Breast epithelium (tissue), 4 donors: ENCODE measurements at places on chromosomes 4 and X. TPM values are rescaled to one million over a fixed set of nuclear protein-coding genes. Genes with fewer than 3 reads are reported as not detected.

Gene LNX1
- total RNA-seq, result 19.7 TPM

DNA sequence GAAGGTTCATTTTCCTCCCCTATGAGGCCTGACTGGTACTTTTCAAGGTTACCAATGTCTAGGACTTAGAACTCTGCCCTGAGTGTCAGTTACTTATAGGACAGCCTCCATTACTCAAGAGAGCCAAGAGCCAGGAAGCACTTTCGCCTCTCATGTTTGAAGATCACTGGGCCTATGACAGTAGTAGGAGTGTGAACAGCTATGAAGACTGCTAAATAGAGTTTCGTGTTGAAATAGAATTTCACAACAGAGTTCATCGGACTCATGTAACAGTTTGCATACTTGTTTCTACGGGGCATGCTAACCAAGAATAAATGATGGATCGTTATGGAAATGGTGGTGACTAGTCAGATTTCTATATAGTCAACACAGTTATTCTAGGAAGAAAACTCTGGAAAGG is 97.8 kb upstream of the GPC4 start:
- no peaks in the 10 kb centered on the region for H3K4me1 ChIP-seq
- H3K4me3 ChIP-seq, result no peak overlapping the region
- H3K27ac ChIP-seq, result no peak overlapping the region
- H3K27me3 ChIP-seq, result no peaks in the 10 kb centered on the region
- H3K36me3 ChIP-seq, result no peaks in the 10 kb centered on the region

Gene PHEX
- 5.6 TPM for total RNA-seq

DNA sequence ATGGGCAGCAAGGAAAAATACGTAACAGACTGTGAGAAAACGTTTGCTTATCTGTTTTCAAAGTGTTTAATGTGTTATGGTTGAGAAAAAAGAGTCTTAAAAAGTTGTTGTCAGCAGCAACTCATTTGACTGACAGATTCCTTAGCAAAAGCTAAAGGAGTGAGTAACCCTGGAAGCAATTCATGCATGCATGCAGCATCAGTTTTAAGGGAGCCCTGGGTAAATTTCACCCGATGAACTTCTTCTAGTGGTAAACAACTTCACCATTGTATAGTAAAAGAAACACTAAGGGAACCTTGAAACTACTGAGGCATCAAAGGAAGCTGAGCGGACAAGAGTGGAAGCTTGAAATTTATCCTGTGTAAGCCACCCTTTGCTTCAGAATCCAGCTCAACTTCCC is 583.2 kb upstream of the INTU start:
- H3K36me3 ChIP-seq, result no peaks in the 10 kb centered on the region
- H3K4me1 ChIP-seq, result no peaks in the 10 kb centered on the region
- H3K27me3 ChIP-seq, result no peaks in the 10 kb centered on the region
- H3K27ac ChIP-seq, result no peak overlapping the region

GRCh38 chr4:124386163-124386562 is 326.4 kb downstream of the ANKRD50 start:
- no peak for DNase-seq
- no peak overlapping the region for H3K4me3 ChIP-seq
- H3K36me3 ChIP-seq, result no peaks in the 10 kb centered on the region
- H3K4me1 ChIP-seq, result no peaks in the 10 kb centered on the region
- H3K27ac ChIP-seq, result no peak overlapping the region

GRCh38 chrX:148507418-148507817 is 7.0 kb downstream of the AFF2 start:
- no peak for DNase-seq
- no peaks in the 10 kb centered on the region for H3K36me3 ChIP-seq
- no peak overlapping the region for H3K27ac ChIP-seq
- H3K4me3 ChIP-seq, result no peak overlapping the region

Gene PRSS12
- 2.2 TPM for total RNA-seq

Gene FGG
- total RNA-seq, result 3.3 TPM

DNA sequence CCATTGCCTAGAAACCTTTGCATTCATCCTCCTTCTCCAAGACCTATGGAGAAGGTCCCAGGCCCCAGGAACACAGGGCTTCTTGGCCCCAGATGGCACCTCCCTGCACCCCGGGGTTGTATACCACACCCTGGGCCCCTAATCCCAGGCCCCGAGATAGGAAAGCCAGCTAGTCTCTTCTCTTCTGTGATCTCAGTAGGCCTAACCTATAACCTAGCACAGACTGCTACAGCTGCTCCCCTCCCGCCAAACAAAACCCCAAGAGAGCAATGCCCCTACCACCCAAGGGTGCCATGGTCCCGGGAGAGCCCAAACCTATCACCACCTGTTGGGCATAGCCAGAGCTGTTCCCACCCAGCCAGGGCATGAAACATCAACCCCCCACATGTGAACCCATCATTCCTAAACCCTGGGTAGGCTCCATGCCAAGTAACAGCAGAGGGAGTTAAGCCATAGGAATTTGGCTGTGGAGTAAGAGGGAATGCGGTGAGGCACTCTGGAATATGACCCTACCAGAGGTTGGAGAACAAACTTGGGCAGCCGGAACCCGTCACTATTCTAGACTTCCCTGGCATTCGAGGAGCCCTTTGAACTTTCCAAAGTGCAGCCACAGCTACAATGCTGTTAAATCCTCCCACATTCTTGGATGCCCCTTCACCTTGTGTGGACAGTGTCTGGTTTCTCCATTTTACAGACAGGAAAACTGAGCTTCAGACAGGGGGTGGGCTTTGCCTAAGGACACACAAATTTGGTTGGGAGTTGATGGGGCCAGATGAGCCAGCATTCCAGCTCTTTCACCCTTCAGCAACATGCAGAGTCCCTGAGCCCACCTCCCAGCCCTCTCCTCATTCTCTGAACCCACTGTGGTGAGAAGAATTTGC is 10.9 kb upstream of the SASH3 start:
- no peak for DNase-seq
- no peak overlapping the region for H3K27ac ChIP-seq
- no peak overlapping the region for H3K4me3 ChIP-seq
- H3K4me1 ChIP-seq, result no peaks in the 10 kb centered on the region
- H3K36me3 ChIP-seq, result no peaks in the 10 kb centered on the region

DNA sequence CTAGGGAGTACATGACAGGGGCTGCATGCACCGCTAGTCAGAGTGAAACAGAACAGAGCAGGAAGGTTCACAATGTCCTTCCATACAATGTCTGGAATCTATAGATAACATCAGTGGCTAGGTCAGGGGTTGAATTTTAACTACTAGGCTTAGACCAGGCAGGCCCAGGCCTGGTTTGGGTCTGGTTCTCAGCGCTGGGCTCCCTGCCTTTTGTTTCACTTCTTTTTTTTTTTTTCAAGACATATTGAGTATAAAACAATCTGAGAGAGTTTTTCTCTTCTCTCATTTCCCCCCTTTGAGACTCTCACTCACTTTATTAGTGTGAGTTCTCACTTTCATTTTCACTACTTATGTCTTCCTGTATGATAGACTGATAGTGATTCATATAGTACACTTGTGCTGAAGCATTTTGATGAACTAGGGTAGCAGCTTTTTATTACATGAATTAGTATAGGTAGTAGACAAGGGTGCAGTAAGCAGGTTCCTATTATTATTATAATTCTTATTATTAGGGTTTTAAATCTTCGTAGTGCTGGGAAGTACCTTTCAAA is 120.0 kb upstream of the ZDHHC15 start:
- no peak overlapping the region for H3K27ac ChIP-seq
- no peaks in the 10 kb centered on the region for H3K27me3 ChIP-seq
- no peaks in the 10 kb centered on the region for H3K4me1 ChIP-seq
- no peaks in the 10 kb centered on the region for H3K36me3 ChIP-seq
- H3K4me3 ChIP-seq, result no peak overlapping the region

Gene MGST2
- 29.1 TPM for total RNA-seq

DNA sequence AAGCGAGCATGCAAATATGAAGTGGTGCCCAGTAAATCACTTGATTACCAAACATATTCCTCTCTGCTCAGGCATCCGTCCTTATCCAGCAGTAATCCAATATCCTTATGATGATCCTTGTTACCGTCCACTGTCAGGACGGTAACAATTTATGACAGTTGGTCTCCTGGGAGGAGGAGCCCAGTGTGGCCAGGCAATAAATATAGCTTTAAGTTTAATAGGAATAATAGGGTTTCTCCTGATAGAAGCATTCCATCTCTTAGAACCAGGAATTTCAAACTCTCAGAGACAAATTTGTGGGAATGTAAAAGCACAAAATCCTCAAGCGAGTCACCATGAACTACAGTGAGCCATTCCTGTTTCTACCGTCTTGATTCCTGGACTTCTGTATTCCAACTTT is 171.2 kb upstream of the IL15 start:
- DNase-seq, result no peak
- no peaks in the 10 kb centered on the region for H3K27me3 ChIP-seq
- H3K36me3 ChIP-seq, result no peaks in the 10 kb centered on the region

GRCh38 chrX:12378253-12378652 is 240.0 kb downstream of the FRMPD4 start:
- H3K27ac ChIP-seq, result no peak overlapping the region
- DNase-seq, result no peak
- peaks cover 42% of the 10 kb centered on the region for H3K27me3 ChIP-seq
- no peaks in the 10 kb centered on the region for H3K4me1 ChIP-seq
- H3K36me3 ChIP-seq, result no peaks in the 10 kb centered on the region

DNA sequence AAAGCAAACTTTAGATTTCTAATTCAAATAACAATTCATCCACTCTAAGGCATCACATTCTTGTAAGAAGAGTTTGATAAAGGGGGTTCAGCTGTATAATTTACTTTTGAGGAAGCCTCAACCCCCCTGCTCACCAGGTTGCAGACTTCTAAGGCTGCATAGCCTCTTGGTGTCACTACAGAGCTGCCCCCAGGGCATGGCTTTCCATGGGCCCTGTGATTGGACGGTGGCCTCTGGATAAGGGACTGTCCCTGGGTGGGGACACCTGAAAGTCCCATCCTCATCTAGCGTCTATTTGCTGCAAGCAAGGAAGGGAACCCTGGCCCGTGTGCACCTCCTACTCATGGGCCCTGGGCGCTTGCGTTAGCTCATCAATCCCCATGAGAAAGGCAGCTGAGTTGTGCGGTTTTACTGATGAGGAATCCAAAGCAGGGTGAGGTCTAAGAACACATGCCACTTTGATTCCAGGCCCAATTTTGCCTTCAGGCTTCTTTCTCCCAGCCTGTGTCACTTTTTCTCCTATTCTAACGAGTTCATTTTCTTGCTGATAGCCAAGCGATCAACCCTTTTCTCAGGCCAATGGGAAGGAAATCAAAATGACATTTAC is 51.8 kb downstream of the SCML1 start:
- no peaks in the 10 kb centered on the region for H3K27me3 ChIP-seq
- H3K4me1 ChIP-seq, result no peaks in the 10 kb centered on the region
- no peak overlapping the region for H3K27ac ChIP-seq
- H3K4me3 ChIP-seq, result no peak overlapping the region
- no peak for DNase-seq

DNA sequence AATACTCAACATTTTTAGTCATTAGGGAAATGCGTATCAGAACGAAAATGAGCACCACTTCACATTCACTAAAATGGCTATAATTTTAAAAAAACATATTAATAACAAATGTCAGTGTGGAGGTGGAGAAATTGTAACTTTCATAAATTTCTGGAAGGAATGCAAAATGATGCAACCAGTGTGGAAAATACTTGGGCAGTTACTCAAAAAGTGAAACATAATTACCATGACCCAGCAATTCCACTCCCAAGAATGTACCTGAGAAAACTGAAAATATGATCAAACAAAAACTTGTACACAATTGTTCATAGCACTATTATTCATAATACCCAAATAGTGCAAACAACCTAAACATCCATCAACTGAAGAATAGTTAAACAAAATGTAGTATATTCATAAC is 76.1 kb upstream of the FAM241A start:
- no peak overlapping the region for H3K27ac ChIP-seq
- DNase-seq, result no peak
- no peaks in the 10 kb centered on the region for H3K36me3 ChIP-seq
- no peaks in the 10 kb centered on the region for H3K27me3 ChIP-seq
- H3K4me3 ChIP-seq, result no peak overlapping the region
- H3K4me1 ChIP-seq, result no peaks in the 10 kb centered on the region

Gene DUX4
- total RNA-seq, result not detected

- no peak for DNase-seq
- no peaks in the 10 kb centered on the region for H3K27me3 ChIP-seq
- no peak overlapping the region for H3K27ac ChIP-seq
- no peaks in the 10 kb centered on the region for H3K36me3 ChIP-seq
- no peak overlapping the region for H3K4me3 ChIP-seq
Measured at GRCh38 chr4:130995988-130996387, 1900.0 kb downstream of the C4orf33 start.

DNA sequence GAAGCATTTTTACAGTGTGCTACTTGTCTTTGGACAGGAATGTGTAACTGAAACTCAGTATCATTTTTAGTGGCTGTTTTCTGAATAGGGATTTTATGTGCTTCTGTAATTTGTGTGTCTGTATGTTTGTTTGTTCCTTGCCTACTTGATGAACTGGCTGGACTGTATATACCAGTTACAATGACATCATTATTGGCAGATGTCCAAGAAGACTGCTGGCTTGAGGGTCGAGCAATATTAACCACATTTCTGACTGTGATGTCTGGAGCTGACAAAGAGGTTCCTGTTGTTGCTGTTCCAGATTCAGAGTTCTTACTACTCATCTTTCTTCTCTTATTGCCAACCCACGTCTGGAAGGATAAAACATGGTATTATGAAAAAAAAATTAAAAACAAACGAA is 33.0 kb downstream of the HDX start:
- no peak overlapping the region for H3K4me3 ChIP-seq
- no peak for DNase-seq
- no peaks in the 10 kb centered on the region for H3K4me1 ChIP-seq
- no peaks in the 10 kb centered on the region for H3K36me3 ChIP-seq

Gene ATOH1
- not detected for total RNA-seq

- H3K27me3 ChIP-seq, result no peaks in the 10 kb centered on the region
- DNase-seq, result no peak
- no peaks in the 10 kb centered on the region for H3K4me1 ChIP-seq
- no peak overlapping the region for H3K4me3 ChIP-seq
Measured at GRCh38 chr4:93810340-93810992, 18.1 kb upstream of the ATOH1 start.

DNA sequence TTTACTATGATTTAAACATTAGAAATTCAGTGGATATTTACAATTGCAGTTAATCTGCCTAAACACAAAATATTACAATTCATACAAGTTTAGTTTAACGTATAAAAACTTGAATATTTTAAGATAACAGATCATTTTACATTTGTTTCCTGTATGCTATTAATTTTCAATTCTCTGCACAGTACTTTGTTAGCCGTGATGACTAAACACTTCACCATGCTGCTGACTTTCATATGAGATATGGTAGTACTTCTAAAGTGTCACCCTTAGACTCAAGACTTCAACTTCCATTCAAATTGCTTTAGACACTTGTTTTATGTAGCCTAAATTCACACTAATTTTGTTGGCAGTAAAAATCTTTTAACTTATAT is 1646.4 kb upstream of the ADGRL3 start:
- no peaks in the 10 kb centered on the region for H3K27me3 ChIP-seq
- no peak overlapping the region for H3K4me3 ChIP-seq
- H3K4me1 ChIP-seq, result no peaks in the 10 kb centered on the region
- DNase-seq, result no peak
- H3K27ac ChIP-seq, result no peak overlapping the region

GRCh38 chr4:182205306-182205705 is 37.9 kb upstream of the TENM3 start:
- no peaks in the 10 kb centered on the region for H3K4me1 ChIP-seq
- H3K4me3 ChIP-seq, result no peak overlapping the region
- DNase-seq, result no peak
